ENCODE measurements at places on chromosomes 13 and 19.

DNA sequence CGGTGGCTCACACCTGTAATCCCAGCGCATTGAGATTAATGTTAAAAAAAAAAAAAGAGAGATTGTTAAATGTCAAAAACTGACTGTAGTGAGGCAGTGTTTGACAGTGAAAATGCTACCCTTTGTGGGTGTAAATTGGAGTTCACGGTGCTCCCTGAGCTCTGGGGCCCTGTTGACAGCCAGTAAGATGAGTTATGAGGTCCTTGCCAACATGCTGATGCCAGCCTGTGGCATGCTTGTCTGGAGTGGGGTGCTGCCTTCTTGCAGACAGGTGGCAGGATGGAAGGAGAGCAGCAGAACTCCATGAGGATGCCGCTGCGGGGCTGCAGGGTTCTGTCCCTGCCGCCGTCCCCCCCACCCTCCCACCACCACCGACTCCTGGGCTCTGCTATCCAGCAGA, 25.9 kb downstream of the PRAM1 start:
- no peak for DNase-seq

- peak; percentile 74 for DNase-seq
These were observed 100.3 kb downstream of the ARHGEF7 start for GRCh38 chr13:111215081-111216047.

DNA sequence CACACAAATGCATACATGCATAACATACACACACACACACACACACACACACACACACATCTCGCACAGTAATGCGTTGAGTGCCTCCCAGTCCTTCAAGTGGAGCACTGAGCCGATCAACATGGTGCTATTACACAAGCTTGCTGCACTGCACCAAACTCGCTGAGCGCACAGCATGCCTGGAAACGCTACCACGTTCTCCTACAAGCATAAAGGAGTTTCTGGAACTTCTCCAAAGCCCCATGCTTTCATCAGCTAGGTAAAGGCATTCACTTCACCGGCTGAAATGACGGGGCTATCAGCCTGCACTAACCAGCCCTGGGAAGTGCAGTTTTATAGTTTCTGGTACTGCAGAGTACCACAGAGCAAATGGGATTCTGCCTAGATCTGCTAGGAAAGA, 92.7 kb downstream of the FGF14 start:
- DNase-seq = no peak

DNA sequence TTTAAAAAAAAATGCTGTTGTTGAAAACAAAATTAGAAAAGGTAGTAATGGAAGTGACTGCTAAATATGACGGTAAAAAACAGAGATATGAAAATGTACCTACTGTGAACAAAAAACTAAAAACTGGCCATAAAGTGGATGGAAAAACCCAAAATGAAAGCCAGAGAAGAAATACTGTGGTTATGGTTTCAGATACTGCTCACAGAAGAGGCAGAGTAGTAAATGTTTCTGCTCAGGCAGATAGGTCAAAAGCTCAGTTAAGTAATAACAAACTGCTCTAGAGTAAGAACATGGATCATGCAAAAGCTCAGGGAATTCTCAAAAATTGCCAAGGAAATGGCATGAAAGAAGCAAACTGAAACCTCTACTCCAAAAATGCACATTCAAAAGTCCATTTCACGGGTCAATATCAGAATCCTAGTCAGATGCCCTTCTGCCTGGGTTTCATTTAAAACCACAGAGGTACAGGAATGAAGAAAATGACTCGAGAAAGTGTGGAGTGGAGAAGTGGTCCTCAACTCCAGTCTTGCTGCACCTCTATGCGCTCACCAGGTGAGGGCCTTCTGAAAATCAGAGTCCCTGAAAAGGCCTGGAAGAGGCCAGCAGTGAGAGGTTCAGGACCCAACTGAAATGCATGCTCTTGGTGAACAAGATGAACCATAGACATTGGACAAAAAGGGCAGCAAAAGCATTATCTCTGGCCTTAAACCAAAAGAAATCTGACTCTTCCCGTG, 315.0 kb upstream of the SPRY2 start:
- DNase-seq = no peak

DNA sequence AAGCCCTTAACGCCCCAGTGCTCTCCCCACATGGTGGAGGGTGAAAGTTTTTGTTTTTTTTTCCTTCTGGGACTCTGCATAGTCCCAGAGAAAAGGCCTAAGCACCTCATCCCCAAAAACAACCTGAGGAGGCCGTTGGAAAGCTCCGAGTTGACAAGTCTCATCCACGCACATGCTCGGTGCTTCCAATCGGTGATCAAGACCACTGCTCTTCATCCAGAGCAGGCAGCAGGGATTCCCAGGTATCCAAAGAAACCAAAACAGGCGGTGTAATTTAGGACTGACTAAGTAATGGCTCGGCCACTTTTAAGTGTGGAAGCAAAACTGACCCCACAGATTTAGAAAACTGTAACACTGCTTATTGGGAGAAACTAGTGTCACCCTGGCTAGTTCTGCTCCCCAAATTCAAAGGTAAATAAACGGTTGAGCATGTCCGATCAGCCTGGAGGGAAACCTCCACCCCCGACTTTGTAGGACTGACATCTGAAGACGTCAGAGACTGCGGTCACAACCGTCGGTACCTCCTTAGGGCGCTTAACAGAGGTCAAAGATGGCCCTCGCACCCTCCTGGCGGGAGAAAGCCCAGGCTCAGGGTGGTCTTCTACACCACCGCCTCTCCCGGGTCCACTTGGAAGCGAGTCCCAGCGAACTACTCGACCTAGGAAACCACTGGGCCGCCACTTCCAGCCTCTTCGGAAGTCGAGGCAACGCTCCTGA, 997 bp upstream of the ZNF446 start:
- DNase-seq = peak; percentile 23

DNA sequence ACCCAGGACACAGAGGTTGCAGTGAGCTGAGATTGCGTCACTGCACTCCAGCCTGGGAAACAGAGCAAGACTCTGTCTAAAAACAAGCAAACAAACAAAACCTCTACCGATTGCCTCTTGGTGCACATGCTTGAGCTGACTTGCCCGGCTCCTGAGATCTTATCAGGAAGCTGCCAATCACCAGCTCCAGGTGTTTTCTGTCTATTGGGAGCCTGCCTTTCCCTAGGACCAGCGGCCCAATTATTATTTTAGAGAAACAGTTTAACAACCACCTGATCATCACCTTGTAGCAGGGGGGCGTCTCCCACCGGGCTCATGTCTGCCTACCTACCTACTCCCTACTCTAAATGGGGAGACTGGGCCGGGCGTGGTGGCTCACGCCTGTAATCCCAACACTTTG, 10.8 kb downstream of the CLEC4M start:
- no peak for DNase-seq

DNA sequence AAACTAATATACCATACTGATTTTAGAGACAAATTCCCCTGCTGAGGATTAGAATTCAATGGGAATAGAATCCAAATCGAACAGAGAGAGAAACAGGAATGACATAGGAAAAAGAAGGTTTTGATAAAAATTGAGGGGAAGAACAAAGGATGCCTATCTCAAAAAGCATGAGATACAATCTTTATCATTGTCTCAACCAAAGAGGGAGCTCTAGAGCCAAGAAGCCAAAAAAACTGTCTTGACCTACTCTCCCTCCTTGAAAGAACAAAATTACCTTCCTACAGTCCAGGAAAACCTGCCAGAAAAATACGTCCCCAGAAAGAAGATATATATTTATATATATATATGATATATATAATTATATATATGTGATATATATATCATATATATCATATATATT, 39.2 kb upstream of the MIR17HG start:
- no peak for DNase-seq

- DNase-seq = no peak
These were observed 1.5 kb downstream of the GNA11 start for GRCh38 chr19:3095441-3096191.

DNA sequence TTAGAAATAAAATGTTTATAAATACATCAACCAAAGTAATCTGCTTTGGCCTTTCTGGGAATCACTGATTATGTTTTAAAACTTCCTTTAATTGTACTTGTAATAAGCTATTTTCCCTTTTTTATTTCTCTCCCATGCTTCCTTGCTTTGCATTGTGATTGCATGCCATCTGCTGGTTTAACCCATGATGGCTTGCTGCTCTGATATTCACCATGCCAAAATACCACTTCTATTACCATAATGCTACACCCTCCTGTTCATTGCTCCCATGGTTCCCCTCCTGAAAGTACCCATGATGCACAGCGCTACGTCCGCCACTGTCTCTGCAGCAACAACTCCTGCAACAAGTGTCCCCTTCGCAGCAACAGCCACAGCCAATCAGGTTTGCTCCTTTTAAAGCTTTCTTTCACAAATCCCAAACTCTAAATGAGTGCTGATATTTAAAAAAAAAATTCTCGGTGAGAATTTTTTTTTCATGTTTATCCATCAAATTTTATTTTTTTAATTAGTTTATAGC, 67.7 kb upstream of the RAP2A start:
- DNase-seq = no peak

DNA sequence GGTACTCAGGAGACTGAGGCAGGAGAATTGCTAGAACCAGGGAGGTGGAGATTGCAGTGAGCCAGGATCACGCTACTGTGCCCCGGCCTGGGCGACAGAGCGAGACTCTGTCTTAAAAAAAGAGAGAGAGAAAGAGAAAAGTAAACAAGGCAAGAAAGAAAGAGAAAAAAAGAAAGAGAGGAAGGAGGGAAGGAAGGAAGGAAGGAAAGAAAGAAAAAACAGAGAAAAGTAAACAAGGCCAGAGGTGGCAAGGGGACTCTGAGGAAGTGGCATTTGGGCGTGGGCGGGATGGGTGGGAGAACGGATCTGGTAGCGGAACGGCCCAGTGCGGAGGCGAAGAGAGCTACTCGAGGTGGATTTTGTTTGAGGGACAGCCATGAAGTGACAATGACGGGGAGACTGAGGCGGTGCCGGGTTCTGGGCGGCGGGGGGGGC, 7.5 kb upstream of the ARRDC2 start:
- DNase-seq = no peak

DNA sequence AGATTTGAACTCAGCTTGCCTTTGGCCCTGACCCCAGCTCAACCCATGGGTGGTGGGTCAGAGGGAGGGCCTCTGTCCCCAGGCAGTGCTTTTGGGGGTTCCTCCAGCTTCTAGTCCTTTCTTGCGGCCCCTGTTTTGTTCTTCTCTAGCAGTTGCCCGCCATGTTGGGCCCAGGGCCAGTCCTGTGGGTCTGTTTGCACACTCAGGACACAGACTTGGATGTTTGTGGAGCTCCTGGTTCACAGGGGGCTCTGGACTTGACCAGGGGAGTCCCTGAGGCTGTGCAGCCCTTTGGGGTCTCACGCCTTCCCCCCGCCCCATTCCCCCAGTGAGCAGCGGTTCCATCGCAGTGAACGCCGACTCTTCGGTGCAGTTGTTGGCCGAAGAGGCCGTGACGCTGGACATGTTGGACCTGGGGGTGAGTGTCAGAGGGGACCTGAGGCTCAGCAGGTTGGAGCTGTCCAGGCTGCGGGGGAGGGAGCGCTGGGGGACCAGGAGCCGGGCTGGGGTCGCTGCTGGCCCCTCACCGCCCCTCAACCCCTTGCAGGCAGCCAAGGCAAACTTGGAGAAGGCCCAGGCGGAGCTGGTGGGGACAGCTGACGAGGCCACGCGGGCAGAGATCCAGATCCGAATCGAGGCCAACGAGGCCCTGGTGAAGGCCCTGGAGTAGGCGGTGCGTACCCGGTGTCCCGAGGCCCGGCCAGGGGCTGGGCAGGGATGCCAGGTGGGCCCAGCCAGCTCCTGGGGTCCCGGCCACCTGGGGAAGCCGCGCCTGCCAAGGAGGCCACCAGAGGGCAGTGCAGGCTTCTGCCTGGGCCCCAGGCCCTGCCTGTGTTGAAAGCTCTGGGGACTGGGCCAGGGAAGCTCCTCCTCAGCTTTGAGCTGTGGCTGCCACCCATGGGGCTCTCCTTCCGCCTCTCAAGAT, 2.5 kb downstream of the ATP5F1D start:
- peak; percentile 86 for DNase-seq

DNA sequence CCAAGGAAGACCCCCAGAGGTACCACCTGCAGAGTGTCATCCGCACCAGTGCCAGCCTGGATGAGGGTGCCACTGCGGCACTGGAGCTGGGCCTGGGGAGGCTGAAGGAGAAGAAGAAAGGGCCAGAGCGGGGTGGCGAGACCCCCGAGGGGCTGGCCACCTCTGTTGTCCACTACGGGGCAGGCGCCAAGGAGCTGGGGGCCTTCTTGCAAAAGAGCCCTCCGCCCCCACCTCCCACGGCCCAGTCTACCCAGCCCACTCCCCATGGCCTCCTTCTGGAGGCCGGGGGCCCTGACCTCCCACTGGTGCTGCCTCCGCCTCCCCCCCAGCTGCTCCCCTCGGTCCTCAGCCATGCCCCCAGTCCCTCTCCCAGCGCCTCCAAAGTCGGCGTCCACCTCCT, 5.4 kb downstream of the PRR12 start:
- peak; percentile 16 for DNase-seq

- no peak for DNase-seq
These were observed 589.9 kb downstream of the PCDH9 start for GRCh38 chr13:66640231-66640630.

- DNase-seq = no peak
These were observed 120.2 kb downstream of the UBL3 start for GRCh38 chr13:29730253-29730652.

DNA sequence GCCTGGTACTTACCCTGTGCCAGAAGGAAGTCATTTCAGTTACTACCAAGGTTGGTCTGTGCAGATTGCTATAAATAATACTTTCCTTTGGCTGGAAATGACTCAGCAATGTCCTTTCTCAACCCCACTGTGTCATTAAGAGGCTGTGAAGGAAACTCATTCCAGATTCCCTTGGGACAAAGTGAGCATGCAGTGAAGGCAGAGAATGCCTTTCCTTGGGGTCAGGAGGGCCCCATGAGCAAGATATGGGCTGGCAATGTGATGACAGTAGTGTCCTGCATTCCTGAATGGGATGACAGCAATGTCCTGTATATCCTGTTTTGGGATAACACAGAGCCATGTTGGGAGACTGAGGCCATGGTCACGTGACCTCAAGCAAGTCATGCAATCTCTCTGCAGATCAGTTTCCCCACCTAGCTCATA, 213.1 kb upstream of the TMTC4 start:
- no peak for DNase-seq

DNA sequence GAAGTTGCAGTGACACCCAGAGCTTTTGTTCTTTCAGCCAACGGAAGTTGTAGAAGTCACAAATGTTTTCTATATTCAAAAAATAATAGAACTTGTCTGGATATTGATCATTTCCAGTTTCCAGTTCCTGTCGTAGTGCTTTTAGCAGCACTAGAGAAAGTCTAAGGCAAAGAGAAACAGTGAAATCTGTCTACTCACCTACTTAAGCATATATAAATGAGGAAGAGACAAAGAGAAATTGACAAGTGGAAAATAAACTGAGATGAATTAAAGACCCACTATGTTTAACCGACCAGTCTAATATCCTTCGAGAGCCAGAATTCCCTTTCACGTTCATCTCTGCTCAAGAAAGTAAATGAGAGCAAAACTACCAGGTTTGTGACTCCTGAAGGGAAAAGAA, 36.7 kb downstream of the DACH1 start:
- no peak for DNase-seq

DNA sequence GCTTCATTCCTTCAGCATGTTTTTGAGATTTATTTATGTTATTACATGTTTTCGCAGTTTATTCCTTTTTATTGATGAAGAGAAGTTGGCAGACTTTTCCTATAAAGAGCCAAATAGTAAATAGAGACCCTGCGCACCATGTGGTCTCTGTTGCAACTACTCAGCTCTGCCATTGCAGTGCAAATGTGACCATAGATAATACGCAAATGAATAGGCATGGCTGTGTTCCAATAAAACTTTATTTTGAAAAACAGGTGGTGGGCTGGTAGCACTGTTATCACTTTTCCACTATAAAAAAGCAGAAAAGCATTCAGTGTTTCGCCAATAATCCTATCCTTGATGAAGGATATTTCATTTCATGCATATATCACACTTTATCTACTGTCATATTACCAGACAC, 95.0 kb downstream of the DNAJC3 start:
- no peak for DNase-seq

- DNase-seq = no peak
These were observed 4.9 kb downstream of the SIAH3 start for GRCh38 chr13:45846681-45847080.

All from D341Med (cell line).